ENCODE measurements at places on chromosomes 13 and 19.

DNA sequence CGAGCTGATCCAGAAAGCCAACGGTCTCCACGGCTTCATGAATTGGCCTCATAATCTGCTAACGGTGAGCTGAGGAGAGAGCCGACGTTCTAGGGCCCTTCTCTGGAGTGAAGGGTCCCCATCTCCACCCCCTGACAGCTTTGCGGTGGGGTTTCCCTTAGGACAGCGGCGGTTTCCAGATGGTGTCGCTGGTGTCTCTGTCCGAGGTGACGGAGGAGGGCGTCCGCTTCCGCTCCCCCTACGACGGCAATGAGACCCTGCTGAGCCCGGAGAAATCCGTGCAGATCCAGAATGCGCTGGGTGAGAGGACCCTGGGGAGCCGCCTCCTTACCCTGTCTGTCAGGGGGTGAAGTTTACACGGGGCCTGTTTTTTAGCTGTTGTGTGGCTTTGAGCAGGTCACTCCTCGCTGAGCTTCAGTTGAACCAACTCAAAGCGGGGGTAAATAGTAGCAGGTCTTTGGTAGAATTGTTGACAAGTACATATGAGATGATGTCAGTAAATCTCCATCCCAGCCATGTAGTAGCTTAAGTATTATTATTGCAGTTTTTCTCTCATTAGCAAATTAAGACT, 801 bp downstream of the QTRT1 start:
- DNase-seq, result no peak

GRCh38 chr19:6352381-6353165, 8.8 kb upstream of the CLPP start:
- no peak for DNase-seq

DNA sequence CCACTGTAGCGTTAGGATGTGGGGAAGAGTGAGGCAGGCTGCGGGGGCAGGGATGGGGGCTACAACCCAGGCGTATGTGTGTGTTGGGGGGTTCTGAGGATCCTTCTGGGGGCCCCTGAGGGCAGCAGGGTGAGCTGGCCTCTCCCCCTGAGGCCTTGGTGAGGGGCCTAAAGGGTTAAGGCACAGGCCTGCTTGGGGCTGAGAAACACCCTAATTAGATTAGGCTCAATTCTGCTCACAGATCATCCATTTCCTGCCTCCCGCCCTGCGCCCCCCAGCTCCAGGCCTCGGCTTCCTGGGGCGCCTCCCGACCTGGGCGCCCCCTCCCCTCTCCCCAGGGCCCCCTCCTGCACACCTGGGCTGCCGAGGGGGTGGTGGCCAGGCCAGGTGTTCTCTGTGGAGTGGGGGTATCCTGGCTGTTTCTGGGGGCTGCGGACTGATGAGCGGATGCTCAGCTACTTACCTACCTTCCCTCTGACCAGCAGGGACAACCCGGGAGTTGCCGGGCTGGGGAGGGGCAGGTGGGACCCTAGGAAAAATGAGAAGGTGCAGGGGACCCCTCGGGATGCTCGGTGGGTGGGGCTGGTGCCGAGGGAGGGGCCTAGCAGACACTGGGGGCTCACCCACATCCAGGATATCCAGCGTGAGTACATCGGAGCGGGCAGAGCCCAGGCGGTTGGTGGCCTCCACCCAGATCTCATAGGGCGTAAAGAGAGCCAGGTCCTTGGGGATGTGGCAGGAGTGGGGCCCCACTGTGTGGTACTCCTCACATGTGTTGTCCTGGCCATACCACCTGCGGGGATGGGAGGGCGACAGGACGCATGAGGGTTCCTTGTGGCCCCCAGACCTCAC, 8.6 kb downstream of the CRLF1 start:
- DNase-seq, result no peak

GRCh38 chr13:45607931-45608330, 7.6 kb downstream of the ERICH6B start:
- DNase-seq, result no peak

DNA sequence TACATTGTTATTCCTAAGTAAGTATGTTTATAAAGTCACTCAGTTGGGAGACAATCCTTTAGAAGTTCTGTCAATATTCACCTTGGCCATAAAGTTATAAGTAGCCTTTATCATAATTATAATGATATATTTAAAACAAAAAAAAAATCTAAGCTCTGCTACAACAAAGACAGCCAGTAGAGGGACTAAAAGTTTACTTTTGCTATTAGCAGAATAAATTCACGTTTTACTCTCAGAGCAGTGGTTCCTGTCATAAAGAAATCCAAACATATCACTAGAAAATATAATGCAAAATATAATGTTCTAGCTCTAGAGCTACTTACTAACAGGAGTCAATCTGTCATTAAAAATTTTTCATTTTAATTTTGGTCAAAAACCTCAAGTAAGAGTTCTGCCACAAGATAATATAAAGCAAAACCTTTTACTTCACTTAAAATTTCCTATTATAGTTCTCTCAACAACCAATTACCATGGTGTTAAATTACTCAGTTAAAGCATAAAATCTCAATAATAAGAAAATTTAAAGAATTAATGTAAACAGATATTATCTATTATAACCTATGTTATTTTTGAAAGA, 17.7 kb downstream of the INTS6 start:
- DNase-seq, result no peak

- DNase-seq, result no peak
Observed at GRCh38 chr19:54307389-54308020, 5.5 kb downstream of the LILRA5 start.

GRCh38 chr19:38683393-38684077, 36.1 kb downstream of the ACTN4 start:
- DNase-seq, result peak; percentile 59

All from hypothalamus (tissue), 51 donors.